ENCODE measurements at places on chromosomes 4 and X.

GRCh38 chr4:186726426-186727168 is 2.9 kb upstream of the FAT1 start:
- DNase-seq = peak; percentile 45

DNA sequence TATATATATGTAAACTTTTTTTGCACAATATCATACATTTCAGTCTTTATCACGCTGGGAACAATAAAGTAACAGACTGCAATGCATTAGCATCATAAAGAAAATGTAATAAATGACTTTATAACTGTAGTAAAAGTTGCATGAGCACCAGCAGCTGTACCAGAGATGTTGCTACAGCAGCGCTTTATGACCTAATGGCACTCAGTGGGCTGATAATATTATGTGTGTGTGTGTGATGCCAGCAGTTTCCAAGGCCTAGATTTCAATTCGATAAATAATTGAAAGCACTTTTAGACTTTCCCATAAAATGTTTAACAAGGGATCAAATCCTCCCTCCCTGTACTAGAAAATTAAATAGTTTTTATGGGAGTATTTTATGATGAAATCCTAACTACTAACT is 367.6 kb upstream of the AGA start:
- DNase-seq = no peak

- no peak for DNase-seq
These were observed 226.1 kb upstream of the F9 start for GRCh38 chrX:139304471-139304870.

DNA sequence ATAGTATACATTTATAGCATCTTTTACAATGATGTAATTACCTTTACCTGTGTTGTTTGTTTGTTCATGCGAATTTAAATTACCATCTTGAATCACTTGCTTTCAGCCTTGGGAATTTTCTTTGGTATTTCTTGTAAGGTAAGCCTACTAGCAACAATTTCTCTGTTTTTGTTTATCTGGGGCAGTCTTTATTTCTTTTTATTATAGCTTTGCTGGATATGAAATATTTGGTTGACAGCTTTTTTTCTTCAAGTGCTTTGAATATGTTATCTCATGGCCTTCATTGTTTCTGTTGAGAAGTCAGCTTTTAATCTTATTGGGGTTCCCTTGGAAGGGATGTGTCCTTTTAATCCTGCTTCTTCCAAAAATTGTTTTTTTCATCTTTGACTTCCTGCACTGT is 292.8 kb upstream of the EDA2R start:
- DNase-seq = no peak

DNA sequence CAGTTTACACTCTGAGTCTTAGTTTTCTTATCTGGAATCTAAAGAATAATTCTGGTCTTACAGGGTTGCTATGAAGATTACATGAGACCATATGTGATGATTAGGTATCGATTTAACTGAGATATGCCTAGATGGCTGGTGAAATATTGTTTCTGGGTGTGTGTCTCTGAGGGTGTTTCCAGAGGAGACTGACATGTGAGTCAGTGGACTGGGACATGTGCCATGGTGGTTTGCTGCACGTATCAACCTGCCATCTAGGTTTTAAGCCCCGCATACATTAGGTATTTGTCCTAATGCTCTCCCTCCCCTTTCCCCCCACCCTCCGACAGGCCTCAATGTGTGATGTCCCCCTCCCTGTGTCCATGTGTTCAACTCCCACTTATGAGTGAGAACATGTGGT is 186.0 kb upstream of the CXorf66 start:
- DNase-seq = no peak

DNA sequence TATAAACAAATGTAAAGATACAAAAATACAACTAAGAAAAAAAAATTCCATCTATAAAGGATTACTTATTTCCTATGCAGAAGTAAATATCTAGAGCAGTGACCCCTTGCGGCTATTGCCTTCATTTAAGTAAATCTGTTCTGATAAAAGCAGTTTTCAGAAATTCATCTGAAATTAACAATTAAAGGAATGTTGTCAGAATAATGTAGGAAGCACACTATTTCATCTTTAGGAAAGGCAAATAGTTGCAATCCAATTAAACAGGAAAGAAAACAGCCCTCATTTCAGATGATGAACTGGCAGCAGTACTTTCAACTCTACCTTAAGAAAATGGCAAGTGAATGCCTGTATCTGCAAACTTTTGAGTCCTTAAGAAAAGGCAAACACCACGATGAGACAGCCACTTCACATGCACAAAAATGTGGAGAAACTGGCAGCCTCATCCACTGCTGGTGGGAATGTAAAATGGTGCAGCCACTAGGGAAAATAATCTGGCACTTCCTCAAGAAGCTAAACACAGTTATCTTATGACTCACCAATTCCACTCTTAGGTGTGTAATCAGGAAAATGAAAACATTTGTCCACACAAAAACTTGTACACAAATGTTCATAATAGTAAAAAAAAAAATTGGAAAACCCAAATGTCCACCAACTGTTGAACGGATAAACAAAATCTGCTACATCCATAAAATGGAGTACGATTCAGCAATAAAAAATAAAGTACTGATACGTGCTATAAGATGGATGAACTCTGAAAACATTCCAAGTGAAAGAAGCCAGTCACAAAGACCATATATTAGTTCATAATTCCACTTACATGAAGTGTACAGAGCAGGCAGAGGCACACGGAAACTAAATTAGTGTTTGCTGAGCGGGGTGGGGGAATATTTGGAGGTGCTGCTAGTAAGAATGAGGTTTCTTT is 2.0 kb upstream of the THAP9 start:
- DNase-seq = peak; percentile 79
